ENCODE measurements at places on chromosomes 7 and 10. TPM values are rescaled to one million over a fixed set of nuclear protein-coding genes. Genes with fewer than 3 reads are reported as not detected.

The CRTAC1 gene
- not detected for total RNA-seq

GRCh38 chr10:82394122-82394521, 519.1 kb downstream of the NRG3 start:
- DNase-seq: no peak

DNA sequence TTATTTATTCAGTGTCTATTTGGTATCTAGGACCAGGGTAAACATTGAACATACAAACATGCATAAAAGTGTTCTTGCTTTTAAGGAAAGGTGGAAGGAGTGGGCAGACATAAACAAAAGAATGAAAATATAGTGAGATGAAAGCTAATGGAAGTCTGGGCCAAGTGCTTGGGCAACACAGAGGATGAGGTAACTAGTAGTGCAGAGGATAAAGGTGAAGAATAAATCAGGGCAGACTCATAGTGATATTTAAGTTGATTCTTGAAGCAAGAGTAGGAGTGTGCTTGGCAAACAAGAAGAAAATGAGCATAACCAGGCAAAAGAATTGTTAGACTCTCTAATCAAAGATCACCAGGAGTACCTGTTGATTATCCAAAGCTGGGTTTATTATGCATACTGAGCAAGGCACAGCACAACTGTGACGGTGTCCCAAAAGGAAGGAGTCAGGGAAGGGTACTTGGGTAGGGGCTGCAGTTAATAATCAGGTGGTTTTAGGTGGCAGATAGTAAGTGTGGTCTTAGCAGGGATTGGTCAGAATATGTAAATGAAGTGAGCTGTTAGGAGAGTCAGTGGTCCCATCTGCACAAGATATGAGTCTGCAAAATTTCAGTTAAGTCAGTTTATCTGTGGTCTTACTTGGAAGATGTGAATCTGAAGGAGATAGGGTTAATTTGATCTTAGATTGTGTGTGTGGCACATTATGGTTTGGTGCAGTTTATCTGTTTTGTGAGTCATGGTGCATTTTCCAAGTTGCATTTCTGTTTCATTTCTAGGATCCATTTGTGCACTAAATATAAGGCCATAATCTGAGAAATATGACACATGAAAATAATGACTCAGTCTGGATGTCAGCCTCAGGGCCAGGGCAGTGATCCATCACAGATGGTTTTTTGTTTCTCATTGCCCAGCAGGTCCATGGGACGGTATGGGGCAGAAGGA, 30.6 kb upstream of the TAX1BP1 start:
- DNase-seq: no peak

DNA sequence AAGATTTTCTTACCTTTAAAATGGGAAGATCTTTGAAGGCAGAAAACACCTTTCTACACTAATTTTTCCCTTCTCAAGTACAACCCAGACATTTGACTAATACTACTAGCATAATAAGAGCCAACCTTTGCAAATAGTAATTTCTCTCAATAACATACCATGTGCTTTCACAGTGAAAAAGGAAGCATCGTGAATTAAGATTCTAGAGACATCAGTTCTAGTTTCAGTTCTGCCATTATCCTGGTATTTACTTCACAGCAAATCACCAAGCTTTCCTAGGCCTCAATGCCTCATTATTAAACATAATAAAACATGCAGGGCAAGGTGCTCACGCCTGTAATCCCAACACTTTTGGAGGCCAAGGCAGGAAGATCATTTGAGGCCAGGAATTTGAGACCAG, 24.9 kb downstream of the GSAP start:
- DNase-seq: no peak

- no peak for DNase-seq
Observed at GRCh38 chr7:96287559-96287958, 34.3 kb downstream of the SLC25A13 start.

The PLEKHA1 gene
- total RNA-seq: 30.8 TPM

The OR6B1 gene
- total RNA-seq: not detected

GRCh38 chr7:152865011-152865410, 105.5 kb downstream of the ACTR3B start:
- DNase-seq: no peak

The GPR15LG gene
- total RNA-seq: not detected

The MRPS16 gene
- 189 TPM for total RNA-seq

- DNase-seq: no peak
Observed at GRCh38 chr7:90692947-90693346, 96.8 kb downstream of the CDK14 start.

The GBX1 gene
- not detected for total RNA-seq

The OPN4 gene
- total RNA-seq: not detected

The SIRT1 gene
- total RNA-seq: 16.6 TPM

- DNase-seq: no peak
Observed at GRCh38 chr10:44976352-44977198, 2.0 kb downstream of the DEPP1 start.

DNA sequence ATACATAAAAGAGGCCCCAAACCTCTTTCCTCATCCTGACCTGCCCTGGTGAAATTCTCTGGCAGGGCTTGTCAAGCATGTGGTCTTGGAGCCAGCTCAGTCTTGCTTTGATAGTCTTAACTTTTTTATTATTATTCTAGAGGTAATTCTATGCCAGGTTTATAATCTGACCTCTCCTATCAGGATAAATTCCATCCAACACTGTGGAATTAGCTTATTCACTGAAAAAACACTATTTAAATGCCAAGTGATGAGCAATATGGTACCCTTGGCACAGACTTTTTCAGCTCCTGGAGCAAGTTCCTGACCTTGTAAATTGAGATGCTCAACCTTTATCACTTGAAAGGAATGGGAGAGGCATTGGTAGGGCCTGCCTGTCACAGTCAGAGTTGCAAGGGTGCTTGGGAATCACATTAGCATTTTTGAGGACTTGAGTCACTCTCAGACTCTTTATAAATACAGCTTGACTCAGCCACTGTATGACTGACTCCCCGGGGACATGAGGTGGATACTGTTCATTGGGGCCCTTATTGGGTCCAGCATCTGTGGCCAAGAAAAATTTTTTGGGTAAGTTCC, at the start of gene CPA4:
CPA4 (plus strand) TSS at position 480 of the 576 bp plus-strand sequence; CDS start at position 500, 20 bp downstream.
- DNase-seq: no peak

The SH2B2 gene
- 0.46 TPM for total RNA-seq

GRCh38 chr10:86705139-86705538, 36.8 kb downstream of the LDB3 start:
- DNase-seq: no peak

DNA sequence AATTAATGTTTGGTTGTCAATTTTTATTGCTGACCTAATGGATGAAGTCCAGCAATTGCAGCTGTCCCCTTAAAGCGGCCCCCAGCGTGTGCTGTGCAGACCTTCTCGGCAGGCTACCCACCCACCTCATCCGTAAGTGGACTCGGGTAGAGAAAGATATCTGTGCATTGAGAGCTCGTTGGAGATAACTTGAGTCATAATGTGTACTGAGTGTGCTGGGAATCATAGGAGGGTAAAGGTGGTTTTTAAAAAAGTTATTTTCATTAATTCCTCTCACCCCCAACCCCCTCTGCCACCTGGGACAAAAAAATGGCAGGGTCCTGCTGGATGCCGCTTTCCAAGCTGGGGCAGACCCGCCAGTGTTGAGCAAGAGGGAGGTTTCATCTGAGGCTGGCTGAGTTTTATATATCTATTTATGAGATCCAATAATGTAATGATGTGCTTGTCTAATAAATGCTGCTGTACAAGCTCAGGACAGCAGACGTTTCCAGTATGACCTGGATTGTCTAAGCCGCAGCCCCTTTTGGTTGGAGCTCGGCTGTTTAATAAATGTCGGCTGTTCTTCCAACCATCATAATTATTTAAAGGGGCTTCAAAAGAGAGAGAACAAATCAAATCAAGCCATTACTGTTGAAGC, 119.1 kb downstream of the NKX6-2 start:
- no peak for DNase-seq

The SMO gene
- total RNA-seq: 32.3 TPM

The WEE2 gene
- total RNA-seq: not detected

DNA sequence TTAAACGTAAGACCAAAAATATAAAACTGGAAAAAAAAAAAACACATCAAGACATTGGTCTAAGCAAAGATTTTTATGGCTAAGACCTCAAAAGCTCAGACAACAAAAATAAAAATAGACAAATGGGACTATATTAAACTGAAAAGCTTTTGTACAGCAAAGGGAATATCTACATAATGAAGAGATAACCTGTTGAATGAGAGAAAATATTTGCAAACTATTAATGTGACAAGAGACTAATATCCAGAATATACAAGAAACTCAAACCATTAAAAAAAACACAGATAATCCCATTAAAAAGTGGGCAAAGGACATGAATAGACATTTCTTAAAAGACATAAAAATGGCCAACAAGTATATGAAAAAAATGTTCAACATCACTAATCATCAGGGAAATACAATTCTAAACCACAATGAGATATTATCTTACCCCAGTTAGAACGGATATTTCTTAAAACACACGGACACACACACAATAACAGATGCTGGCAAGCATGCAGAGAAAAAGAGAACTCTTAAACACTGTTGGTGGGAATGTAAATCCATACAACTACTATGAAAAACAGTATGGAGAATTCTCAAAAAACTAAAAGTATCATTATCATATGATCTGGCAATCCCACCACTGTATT, 28.8 kb downstream of the CNOT4 start:
- DNase-seq: no peak
